ENCODE measurements at places on chromosomes 1 and 21.

GRCh38 chr1:84267476-84267875 is 34.0 kb upstream of the SAMD13 start:
- no peak for DNase-seq

- DNase-seq: no peak
Measured at GRCh38 chr1:240030236-240030635, 61.4 kb upstream of the FMN2 start.

GRCh38 chr1:18618546-18619466 is 11.8 kb upstream of the PAX7 start:
- no peak for DNase-seq

DNA sequence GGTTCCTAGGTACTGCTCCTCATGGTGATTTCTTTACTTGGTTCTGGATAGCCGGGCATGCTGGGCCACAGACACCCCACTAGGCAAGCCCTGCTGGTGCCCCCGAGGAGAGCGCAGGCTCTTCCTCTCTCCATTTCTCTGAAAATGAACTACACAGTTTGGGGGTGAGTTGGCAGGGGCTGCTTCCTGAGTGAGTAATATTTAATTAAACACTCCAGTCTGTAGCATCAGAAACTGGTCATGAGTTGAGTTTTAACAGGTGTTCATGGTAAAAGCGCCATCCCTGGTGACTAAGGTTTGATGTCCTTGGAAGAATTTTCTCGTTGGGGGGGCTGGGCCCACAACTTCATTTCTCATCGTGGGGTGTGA is 1.7 kb downstream of the SPSB1 start:
- DNase-seq: no peak

- no peak for DNase-seq
Measured at GRCh38 chr1:180961622-180962021, 48.9 kb downstream of the KIAA1614 start.

DNA sequence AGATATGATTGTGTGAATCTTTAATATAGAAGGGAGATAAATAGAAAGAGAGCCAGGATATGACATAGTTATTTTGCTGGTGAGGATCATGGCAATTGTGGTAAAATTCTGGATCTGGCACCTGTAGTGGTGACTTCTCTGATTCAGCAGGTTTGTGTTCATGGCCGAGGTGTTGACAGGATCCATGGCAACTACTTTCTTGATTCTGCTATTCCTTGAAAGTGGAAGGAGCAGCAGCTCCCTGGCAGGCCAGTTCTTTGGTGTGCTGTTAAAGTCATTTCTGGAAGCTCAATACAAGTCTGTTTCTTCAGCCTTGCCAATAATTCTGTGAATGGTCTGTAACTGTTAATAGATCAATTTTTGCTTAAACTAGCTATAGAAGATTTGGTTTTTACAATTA is 33.4 kb downstream of the RGS4 start:
- no peak for DNase-seq

DNA sequence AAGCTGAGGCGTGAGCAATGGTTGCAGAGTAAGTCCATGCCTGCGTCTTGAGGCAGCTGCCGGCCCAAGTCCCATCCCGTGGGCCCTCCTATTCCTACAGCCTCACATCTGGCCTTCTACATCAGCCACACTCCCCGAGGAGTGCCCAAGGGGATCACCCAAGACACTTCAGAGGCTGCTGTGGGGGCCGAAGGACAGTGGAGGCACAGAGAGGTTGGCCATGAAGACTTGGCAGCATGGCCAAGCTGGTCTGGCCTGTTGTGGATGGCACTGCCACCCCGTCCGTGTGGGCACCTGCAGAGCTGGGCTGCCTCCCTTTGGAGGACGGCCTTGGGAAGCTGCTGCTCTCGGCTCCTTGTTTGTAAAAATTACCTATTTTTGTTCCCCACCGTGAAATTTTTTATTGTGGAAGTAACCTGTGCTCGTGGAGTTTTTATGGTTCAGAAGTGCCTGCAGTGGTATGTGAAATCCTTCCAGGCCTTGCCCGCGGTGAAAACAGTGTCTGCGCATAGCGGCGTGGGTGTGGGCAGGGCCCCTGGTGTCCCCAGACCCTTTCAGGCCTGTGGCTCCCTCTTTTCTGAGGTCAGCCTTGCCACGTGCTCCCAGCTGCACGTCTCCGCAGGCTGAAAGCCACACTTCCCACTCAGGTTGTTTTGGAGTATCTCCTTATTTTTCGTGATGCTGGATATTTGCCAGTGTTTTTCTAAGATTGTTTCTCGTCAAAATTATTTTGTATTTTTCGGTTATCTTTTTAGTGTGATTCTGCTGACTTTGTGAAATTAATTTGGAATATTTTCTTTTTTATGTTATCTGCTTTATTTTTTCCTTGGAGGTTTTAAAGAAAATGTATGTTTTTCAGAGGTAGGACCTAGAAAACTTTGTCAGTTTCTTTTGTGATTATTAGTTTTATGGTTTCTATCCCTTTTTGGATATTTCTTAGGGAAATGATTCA is 20.6 kb downstream of the SLX9 start:
- DNase-seq: no peak

DNA sequence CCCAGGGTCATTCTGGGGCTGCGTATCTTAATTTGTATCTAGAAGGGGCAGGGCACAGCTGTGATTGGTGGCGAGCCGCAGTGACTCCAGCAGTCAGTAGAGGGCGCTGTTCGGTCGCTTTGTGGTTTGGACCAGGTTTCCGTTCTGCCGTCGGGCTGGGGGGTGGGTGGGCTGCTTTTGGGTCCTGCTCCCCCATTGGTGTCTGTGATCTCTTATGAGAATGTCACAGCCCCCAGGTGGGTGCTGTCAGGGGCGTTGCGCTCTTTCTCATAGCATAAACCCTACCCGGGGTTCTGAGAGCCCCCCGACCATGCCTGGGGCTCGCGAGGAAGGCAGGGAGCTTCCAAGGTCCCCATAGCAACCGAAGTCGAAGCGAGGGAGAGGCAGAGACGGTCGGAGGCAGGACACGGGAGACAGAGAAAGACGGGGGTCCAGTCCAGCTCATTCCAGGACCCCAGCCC is 5.4 kb downstream of the TFF3 start:
- DNase-seq: no peak

- DNase-seq: no peak
Measured at GRCh38 chr1:238681021-238681420, 705.3 kb upstream of the CHRM3 start.

DNA sequence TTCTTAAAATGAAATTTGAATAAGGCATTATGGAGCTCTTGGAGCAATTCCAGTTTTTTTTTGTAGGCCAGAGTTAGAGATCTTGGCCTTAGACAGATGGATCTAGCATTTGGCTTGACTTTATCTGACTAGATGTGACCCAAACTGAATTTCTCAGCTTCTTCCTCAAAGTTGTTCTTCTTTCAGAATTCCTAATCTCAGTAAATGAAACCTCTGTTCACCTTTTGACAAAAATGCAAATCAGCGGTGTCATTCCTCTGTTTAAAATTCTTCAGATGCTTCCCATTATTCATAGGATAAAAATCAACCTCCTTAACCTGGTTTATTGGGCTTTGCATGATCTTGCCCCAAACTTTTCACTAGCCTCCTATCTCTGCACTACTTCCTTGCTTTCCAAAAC is 177.6 kb downstream of the RASAL2 start:
- DNase-seq: no peak

- no peak for DNase-seq
Measured at GRCh38 chr21:46195595-46196195, 11.4 kb upstream of the SPATC1L start.

DNA sequence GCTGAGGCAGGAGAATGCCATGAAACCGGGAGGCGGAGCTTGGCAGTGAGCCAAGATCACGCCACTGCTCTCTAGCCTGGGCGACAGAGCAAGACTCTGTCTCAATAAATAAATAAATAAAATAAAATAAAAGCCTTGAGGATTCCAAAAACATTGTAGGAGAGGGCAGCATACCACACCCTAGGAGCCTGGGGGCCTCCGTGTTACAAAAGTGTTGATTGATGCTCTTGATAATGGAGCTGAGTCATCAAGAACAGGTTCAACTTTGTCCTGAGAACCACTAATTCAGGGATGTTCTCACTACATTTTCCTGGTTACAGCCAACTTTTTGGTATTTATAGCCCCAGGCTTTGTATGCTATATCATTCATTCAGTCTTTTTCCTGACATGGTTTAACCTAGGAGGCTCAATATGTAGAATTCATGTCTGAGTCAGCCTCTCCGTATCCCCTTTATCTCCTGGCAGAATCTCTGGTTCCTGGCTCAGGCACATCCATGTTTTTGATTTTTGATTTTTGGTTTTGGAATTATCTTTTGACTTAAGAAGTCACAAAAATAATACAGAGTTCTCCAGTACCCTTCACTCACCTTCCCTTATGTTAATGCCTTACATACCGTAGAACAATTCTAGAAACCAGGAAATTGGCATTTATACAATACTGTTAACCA is 69.4 kb downstream of the LRRC8D start:
- no peak for DNase-seq

DNA sequence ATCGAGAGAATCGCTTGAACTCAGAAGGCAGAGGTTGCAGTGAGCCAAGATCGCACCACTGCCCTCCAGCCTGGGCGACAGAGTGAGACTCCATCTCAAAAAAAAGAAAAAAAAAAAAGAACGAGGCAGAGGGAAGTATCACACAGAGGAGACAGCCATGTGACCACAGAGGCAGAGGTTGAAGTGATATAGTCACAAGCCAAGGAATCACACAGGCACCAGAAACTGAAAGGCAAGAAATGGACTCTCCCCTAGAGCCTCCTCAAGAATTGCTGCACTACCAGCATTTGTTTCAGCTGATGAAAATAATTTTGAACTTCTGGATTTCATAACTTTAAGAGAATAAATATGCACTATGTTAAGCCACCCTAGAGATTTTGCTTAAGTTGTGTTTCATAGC is 459.6 kb downstream of the PTPRC start:
- DNase-seq: no peak

Data from putamen (tissue), 1 donor.